ENCODE measurements at places on chromosomes 1 and 21. TPM values are rescaled to one million over a fixed set of nuclear protein-coding genes. Genes with fewer than 3 reads are reported as not detected.

The TMEM82 gene
- total RNA-seq, result not detected

The RPF1 gene
- total RNA-seq, result 60.2 TPM

The KRTAP13-2 gene
- total RNA-seq, result not detected

The GABRD gene
- not detected for total RNA-seq

The CLCA4 gene
- not detected for total RNA-seq

The SPRR2G gene
- not detected for total RNA-seq

The VHLL gene
- not detected for total RNA-seq

The IVL gene
- not detected for total RNA-seq

The HOOK1 gene
- 4.6 TPM for total RNA-seq

The AMIGO1 gene
- 2.6 TPM for total RNA-seq

The RGSL1 gene
- total RNA-seq, result not detected

The ZSCAN20 gene
- total RNA-seq, result 3.9 TPM

The MRAP gene
- not detected for total RNA-seq

The CLEC20A gene
- total RNA-seq, result not detected

The HIVEP3 gene
- total RNA-seq, result 27.2 TPM

The KCNJ15 gene
- 0.40 TPM for total RNA-seq

The PLPPR4 gene
- not detected for total RNA-seq

The OR2T29 gene
- total RNA-seq, result not detected

The AQP10 gene
- not detected for total RNA-seq

The ATP6V1G3 gene
- not detected for total RNA-seq

The NAXE gene
- total RNA-seq, result 66.3 TPM

The TMCC2 gene
- total RNA-seq, result 11.4 TPM

The TRIM58 gene
- total RNA-seq, result 0.06 TPM

The TPR gene
- total RNA-seq, result 114 TPM

The NID1 gene
- 0.08 TPM for total RNA-seq

The RLF gene
- total RNA-seq, result 15.1 TPM

The PDZK1IP1 gene
- total RNA-seq, result not detected

The KCNQ4 gene
- total RNA-seq, result 0.25 TPM
